ENCODE measurements at places on chromosomes 6 and 20.
A peak's percentile ranks its signal among the peaks of the same experiment; 100 is the strongest.

- no peak for DNase-seq
These were observed 90.0 kb upstream of the SLC35B3 start for GRCh38 chr6:8525370-8525769.

DNA sequence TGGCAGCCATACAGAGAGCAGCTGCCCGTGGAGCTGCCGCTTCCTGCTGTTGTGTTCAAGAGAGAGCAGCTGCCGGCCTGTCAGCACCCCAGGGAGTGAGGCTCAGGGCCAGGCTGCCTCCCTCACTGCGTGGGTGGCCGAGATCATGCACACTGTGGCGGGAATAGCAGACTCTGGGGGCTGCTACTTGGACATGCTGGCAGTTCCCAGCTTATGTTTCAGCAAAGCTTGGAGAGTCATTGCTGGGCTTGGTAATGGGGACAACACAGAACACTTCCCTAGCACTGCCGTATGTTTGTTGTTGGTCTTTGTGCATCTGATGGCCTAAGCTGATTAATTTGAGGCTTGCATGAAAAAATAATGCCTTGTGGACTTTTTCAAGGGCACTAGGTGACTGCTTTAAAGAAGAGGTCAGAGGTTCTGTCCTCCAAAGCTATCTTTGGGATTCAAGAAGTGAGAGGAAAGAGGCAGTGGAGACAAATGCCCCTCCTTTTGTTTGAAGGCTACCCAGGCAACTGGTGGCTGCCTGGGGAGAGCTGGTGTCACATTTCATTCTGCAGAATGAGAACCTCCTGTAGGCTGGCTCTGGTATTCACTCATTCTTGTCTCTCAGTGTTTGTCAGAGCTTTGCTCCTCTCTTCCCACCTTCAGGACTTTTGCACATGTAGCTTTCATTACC, 18.8 kb downstream of the MRAP2 start:
- DNase-seq = no peak

- DNase-seq = peak; percentile 7
These were observed 154.1 kb upstream of the MMS22L start for GRCh38 chr6:97437087-97437486.

DNA sequence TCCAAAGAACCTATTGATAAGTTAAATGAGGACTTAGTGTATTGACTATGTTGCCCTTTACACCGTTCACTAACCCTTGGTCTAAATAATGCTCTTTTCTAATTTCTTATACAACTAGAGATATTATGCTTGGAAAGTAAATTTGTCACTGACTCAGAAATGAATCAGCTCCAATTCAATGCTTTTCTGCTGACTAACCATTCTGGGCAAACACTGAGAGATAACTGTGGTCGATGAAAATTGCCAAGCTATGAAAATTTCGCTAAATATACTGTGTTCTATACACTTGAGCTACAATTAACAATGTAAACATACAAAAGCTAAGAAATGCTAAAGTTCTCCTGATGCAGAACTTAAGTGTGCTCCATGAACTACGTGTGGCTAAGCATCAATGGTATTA, 23.1 kb upstream of the FBXO9 start:
- peak; percentile 54 for DNase-seq

GRCh38 chr6:139418481-139419132, 44.2 kb upstream of the CITED2 start:
- DNase-seq = no peak

GRCh38 chr20:49608752-49609670, 41.1 kb upstream of the PTGIS start:
- no peak for DNase-seq

- no peak for DNase-seq
These were observed 217.5 kb downstream of the TMEM200A start for GRCh38 chr6:130583268-130583667.

DNA sequence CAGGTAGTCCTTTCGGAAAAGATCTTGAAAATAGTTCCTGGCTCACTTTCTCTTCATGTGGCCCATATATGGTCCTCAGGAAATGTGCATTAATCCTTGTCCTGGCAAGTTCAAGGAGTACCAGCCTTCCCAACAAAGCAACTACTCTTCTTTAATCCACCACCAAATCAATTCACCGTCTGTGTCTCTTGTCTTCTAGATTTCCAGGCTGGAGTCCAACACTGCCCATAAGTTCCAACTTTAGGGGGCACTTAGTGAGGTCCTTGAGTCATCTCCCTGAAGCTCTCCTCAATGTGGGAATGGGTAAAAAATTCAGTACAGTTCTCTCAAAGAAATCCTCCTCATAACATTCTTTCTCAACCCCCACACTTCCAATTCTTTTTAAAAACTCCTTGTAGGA, 6.9 kb upstream of the DAAM2 start:
- no peak for DNase-seq

DNA sequence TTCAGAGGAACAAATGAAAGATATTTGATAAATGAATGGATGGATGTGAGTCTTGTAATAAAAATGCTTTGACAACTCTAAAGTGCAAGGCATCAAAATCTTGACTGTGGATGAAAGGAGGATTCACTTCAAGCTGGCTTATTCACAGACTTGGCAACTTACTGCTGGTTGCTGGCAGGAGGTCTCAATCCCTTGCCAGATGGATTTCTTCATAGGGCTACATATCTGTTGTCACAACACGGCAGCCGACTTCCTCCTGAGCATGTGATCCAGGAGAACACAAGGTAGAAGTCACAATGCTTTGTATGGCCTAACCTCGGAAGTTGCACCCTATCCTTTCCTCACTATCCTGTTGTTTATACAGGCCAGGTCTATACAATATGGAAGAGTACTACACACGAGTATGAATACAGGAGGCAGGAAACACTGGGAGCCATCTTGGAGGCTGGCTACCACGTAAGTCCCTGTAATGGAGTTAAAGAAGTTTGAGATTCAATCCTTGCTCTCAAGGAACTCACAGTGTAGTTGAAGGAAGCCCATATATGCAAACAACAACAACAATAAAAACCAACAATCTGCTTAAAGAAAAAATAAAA, 97.9 kb downstream of the ID4 start:
- no peak for DNase-seq

DNA sequence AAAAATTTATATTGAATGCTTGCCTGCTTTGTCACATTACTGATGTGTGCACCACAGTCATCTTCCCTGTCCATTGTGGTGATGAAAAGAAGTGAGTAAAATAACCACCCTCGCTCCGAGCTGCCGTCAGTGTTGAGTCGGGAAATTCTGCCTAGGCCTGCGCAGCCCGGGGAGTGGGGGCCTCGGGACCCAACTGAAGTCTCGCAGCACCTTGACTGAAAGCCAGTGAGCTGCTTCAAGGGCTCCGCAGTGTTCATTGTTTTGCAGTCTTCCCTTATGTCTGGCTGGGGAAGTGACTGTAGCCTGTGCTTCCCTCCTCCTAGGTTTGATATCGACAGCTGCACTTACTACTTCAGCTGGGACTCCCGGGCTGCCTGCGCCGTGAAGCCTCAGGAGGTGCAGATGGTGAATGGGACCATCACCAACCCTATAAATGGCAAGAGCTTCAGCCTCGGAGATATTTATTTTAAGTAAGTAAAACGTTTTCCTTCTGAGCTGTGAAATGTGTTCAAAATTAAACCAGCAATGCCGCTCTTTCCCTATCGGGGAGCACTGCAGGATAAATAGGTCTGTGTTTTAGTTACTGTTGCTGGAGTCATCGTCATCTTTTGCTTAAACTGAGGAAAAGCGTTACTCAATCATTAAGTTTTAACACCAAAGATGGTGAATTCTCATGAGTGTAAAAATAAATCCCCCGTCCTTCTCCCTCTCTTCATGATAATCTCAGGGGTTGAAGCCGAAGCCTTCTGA, 32.7 kb upstream of the SLC22A1 start:
- no peak for DNase-seq

- DNase-seq = no peak
These were observed 37.3 kb upstream of the MLN start for GRCh38 chr6:33841070-33841469.

- no peak for DNase-seq
These were observed 44.4 kb downstream of the GOPC start for GRCh38 chr6:117557951-117558350.

- no peak for DNase-seq
These were observed 80.4 kb downstream of the TBXT start for GRCh38 chr6:166087246-166087645.

DNA sequence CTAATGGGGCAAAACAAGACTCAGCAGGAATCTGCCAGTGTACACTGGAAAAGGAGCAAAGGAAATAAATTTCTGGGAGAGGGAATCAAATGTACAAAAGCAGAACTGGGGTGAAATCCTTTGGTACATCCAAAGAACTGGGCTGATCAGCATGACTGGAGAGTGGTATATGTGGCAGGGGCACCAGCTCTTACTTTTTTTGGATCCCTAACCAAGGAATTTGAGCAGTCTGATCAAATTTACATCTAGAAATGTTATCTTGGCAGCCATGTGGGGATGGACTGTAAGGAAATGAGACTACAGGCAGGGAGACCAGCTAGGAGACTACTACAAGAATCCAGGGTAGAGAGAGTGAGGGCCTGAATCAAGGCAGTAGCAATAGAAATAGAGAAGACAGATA, 1.2 kb upstream of the ZSCAN31 start:
- DNase-seq = no peak

GRCh38 chr20:15673206-15673605, 900.0 kb downstream of the KIF16B start:
- no peak for DNase-seq

DNA sequence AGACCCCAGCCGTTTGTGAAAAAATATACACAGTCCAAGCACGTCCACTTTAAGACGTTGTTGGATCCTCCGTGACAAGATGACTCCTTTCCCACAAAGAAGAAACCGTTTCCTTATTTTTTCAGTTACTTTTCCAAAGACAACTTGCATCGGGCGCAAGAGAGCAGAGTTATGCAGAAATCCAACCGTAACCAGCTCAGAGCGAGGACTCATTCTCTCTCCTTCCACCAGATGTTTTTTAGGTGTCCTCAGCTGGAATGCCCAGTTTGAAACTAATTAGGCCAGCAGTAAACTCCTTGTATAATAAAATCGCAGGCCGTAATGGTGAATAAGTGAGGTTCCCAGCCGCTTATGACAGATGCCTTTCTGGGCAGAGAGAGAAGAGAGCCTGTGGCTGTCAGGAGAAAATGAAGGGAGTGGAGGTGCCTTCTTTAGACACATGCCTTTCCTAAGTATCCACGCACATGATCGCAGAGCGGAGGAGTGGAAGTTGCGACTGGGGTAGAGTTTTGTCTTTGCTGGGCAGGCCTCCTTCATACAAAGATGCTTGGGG, 2.8 kb downstream of the EYA2 start:
- no peak for DNase-seq

- DNase-seq = no peak
These were observed 9.5 kb upstream of the DTNBP1 start for GRCh38 chr6:15672291-15672690.

DNA sequence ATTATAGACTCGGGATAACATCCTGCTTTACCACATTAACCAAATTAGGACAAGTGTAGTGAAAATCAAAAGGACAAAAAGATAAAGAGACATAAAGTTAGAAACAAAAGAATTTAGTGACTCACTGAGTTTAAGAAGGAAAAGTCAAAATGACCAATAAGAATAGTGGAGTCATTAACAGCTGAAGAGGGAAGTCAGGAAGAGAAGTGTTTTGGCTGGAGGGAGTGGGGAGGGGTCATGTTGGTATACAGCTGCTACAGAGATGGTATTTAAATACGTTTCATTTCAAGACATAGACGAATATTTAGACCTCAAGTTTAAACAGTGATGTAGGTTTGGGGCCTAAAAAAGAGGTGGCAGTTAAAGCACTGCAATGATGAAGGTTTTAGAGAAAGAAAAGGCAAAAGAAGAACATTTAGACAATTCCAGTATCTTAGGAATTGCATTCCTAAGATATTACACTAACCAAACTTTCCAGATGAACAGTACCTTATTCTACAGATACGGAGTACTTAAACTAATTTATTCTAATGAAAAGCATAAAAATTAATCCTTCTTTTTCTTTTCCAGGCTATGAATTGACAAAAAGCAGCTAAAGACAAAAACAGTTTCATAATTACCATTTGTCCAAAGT, 10.6 kb downstream of the FKBP5 start:
- no peak for DNase-seq

DNA sequence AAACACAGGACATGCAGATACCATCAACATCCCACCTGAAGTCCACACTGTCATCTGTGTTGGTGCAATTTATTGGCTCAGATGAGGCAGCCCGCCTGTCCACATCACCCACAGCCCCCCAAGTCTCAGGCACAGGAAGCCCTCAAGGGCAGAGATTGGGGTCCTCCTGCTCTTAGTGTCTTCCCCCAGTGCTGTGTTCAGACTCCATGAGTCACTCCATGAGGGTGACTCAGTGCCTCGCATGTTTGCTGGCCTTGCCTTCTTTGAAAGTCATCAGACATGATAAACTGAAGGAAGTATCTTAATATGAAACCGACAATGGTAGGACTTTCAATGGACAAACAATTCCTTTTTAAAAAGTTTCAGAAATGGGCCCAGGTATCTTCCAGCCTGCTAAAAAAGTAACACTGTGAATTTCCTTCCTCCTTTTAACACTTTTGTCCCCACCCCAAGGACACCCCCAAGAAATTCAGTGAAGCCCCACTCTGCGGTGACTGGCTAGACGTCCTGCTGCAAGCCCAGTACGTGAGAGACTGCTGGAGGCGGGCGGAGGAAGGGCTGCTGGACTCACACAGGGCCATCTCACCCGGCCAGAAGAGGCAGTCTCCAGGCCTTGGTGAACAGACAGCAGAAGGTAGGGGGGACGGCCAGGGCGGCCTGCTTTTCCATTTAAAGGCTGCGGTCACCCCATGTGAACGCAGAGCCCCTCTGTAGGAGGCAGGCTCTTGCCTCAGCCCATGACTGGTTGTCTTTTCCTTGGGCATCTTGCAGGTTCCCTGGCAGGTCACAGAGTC, 43.0 kb upstream of the KCNK16 start:
- DNase-seq = no peak

GRCh38 chr6:32854376-32855178, 585 bp downstream of the PSMB9 start:
- no peak for DNase-seq

DNA sequence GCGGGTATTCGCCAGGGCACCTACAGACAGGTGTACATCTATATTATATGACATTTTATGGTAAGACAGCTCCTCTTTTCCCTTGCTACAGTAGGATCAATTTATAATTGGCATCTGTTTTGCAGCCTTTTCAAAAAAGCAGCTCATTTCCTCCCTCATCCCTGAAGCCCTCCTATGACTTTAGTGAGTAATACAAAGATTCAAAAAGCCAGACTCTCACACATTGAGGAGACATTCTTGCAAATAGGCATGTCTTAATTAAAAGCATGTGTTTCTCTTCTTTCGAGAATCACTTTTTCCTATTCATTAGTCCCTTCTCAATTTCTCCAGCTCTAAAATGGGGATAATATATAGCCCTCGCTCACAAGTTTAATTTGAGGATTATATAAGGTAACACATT, 283.4 kb downstream of the TBC1D7 start:
- no peak for DNase-seq

- no peak for DNase-seq
These were observed 109.0 kb upstream of the TRAF3IP2 start for GRCh38 chr6:111714416-111715270.

DNA sequence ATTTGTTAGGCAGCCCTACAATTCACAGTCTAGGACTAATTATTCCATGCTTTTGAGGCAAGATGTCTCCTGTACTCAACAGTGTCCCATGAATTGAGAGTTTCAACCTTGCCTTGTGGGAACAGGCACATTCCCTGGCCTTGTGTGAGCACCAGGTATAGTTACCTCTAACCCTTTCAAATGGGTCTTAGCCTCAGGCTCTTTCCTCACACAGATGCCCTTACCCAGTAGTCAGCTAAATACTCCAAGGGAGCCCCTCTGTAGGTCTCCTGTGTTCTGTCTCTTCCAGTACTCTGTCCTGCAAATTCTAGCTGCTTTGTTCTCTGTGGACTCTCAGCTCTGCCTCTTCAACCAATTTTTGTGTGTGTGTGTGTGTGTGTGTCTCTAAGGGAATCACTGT, 135.3 kb downstream of the ZFAND3 start:
- DNase-seq = no peak

Data from SW 1271 (cell line).